Glutamatergic neuron (in vitro differentiated cells): ENCODE measurements at places on chromosomes 3 and 15. TPM values are rescaled to one million over a fixed set of nuclear protein-coding genes. Genes with fewer than 3 reads are reported as not detected.

CPN2 gene
- total RNA-seq: not detected

- H3K36me3 ChIP-seq: no peaks in the 10 kb centered on the region
- peaks cover 7% of the 10 kb centered on the region for H3K4me1 ChIP-seq
- no peak for DNase-seq
Measured at GRCh38 chr3:38493031-38493430, 3.1 kb upstream of the EXOG start.

GRCh38 chr3:11247362-11247761 is 24.8 kb upstream of the ATG7 start:
- H3K27me3 ChIP-seq: no peaks in the 10 kb centered on the region
- no peak for DNase-seq
- H3K4me3 ChIP-seq: no peak overlapping the region
- peaks cover 4% of the 10 kb centered on the region for H3K36me3 ChIP-seq

DNA sequence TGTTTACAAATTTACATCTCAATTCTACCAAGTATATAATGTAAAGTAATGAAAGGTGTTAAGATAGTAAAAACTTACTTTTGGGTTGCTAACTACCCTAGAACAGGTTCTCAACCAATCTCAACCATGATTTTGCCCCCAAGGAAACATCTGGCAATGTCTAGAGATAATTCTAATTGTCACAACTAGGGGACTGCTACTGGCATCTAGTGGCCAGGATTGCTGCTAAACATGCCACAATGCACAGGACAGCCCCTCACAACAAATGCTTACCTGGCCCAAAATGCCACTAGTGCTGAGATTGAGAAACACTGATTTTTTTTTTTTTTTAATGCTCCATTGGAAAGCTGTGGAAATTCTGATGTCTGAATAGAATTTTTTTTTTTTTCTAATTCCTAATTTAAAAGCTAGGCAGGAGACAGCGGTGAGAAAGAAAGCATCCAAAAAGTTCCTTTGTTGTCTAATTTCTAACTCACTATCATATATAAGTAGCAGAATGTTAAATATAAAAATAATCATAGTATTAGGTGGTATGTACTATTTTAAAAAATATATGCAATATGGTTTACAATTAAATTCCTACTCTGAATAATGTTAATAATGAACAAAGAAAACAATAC is 81.5 kb downstream of the TJP1 start:
- no peak overlapping the region for H3K4me3 ChIP-seq
- peaks cover 3% of the 10 kb centered on the region for H3K27me3 ChIP-seq
- H3K4me1 ChIP-seq: no peaks in the 10 kb centered on the region
- H3K36me3 ChIP-seq: no peaks in the 10 kb centered on the region

- H3K4me3 ChIP-seq: peak overlapping the region; percentile 96
- no peaks in the 10 kb centered on the region for H3K36me3 ChIP-seq
- peaks cover 7% of the 10 kb centered on the region for H3K27me3 ChIP-seq
- H3K27ac ChIP-seq: peak overlapping the region; percentile 86
- peak; percentile 53 for DNase-seq
Measured at GRCh38 chr15:42919799-42920518, 619 bp downstream of the TTBK2 start.

GRCh38 chr3:14170531-14171159 is 7.8 kb downstream of the XPC start:
- no peaks in the 10 kb centered on the region for H3K36me3 ChIP-seq
- H3K27ac ChIP-seq: no peak overlapping the region
- no peak for DNase-seq
- H3K4me1 ChIP-seq: peaks cover 3% of the 10 kb centered on the region
- H3K27me3 ChIP-seq: no peaks in the 10 kb centered on the region

DNA sequence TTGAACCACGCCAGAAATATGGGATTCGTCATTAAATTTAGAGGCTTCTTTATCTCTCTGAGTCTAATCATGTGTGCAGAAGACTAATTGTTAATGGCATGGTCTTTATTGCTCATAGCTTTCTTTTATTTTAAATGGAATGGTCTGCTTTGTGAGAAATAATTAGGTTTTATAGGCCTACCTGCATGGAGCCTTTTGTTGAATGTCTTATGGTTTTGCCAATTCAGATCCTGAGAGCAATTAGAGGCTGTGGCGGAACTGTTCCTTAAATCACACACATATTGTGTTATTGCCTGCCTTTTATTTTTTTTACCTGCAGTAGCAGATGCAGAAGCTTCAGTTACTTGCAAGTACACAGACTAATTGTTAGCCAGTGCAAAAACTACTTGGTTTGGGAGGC is 306.2 kb downstream of the NLGN1 start:
- H3K4me1 ChIP-seq: peaks cover 7% of the 10 kb centered on the region
- no peaks in the 10 kb centered on the region for H3K27me3 ChIP-seq
- no peak overlapping the region for H3K27ac ChIP-seq
- no peak for DNase-seq

KPNA1 gene
- 86.1 TPM for total RNA-seq

GRCh38 chr3:54877730-54878129 is 50.1 kb downstream of the LRTM1 start:
- no peak overlapping the region for H3K27ac ChIP-seq
- no peak overlapping the region for H3K4me3 ChIP-seq
- peaks cover 5% of the 10 kb centered on the region for H3K4me1 ChIP-seq
- no peaks in the 10 kb centered on the region for H3K27me3 ChIP-seq
- no peaks in the 10 kb centered on the region for H3K36me3 ChIP-seq
